ENCODE measurements at places on chromosomes 7 and 10.

GRCh38 chr10:11404901-11405300, 206.5 kb downstream of the USP6NL start:
- no peak for DNase-seq

DNA sequence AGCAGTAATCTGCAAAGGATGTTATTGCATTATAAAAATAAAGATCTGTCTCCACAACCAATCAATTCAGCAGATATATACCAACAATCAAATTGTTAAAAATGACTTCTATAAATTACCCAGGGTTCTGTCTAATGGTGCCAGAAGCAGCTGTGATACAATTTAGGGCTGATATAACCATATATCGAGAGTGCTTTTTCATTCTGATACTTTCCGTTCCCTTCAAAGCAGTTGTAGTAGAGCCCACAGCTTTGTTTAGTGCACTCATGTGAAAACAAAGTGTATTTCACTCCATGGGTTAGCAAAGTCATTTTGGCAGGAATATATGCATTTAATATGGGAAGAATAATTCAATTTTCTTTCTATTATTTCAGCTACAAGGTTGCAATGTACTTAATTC, 83.1 kb upstream of the CHCHD3 start:
- DNase-seq, result no peak

GRCh38 chr10:31157123-31158010, 125.7 kb upstream of the ZNF438 start:
- DNase-seq, result peak; percentile 47

DNA sequence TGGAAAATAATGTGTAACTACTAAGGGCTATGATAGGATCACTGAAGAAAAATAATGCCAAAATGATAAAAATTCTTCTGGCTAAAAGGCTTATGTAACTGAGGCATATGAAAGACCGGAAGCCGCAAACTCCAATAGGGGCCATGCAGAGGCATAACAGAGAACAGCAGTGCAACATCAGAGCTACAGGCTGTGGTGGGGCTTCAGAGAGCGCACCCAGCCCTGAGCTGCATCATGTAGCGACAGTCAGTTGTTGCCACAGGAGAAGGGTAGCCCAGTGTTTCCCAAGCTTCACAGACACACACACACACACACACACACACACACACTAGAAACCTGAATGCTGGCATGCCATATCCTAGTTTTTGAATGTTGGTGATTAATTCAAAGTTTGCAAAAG, 9.3 kb downstream of the LLCFC1 start:
- no peak for DNase-seq

DNA sequence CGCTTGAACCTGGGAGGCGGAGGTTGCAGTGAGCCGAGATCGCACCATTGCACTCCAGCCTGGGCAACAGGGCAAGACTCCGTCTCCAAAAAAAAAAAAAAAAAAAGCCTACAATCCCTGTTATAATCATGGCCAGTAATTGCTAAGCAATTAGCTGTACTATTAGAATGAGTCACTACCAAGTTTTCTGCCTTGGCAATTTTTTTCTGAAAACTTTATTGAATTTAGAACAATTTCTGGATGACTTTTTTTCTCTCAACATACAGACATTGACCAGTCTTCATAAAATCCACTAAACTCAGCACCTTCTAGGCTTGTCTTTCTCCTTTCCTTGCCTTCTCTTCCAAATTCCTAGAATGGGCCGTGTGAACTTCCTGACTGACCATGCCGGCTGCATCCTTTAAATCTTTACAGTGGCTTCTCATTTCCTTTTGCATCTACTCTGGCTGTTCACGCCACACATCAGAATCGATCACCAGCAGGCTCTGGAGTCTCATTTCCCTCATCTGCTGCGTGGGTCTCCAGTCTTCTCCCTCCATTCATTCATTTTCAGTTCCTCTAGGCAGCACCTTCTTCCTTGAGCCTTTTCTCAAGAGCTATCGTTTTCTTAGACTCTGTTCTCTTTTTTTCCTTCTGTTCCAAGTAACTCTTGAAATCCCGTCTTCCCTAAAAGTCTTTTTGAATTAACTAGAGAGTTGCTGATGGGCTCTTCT, 107.9 kb downstream of the KAT6B start:
- DNase-seq, result no peak

Measured in uterus (tissue), 4 donors.